ENCODE measurements at places on chromosomes 2 and 18.

DNA sequence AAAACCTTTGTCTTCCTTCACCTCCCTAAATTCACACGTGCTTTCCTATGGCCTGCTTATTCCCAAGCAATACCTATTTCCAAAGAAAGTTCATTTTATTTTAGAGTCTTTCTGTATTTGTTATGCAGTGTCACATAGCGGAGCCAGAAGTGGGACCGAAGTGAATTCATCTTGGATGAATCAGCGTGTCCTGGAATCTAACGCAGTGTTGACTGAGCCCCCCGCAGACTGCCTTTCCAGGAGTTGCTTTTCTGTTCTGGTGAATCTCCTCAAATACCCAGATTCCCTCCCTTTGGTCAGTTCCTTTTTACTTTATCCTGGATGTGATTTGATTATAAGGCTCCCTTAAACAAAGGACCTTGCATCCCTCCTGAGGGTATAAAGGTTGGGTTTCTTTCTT lies 10.8 kb downstream of the ALPP start:
- peak; percentile 26 for DNase-seq

DNA sequence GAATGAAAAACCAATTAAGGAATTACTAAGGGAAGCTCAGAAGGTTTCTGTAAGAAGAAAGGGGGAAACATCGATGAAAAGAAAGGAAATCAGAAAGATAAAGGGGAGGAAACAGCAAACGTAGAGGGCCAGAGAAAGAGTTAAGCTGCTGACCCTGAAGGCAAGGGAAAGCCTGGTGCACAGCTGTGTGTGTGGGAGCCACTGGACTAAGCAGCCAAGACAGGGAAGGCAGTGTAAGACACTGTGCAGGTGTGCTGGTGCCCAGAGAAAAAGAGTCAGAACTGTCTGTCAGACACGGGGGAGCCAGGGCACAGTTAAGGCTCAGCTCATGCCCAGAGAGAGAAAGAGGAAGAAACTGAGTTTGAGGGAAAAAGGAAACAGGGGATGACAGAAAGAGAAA lies 104.0 kb downstream of the HIBCH start:
- DNase-seq, result no peak

- peak; percentile 18 for DNase-seq
Measured at GRCh38 chr2:170394641-170395387, 216.9 kb downstream of the MYO3B start.

GRCh38 chr2:96872591-96873349 lies 2.9 kb upstream of the SEMA4C start:
- no peak for DNase-seq

DNA sequence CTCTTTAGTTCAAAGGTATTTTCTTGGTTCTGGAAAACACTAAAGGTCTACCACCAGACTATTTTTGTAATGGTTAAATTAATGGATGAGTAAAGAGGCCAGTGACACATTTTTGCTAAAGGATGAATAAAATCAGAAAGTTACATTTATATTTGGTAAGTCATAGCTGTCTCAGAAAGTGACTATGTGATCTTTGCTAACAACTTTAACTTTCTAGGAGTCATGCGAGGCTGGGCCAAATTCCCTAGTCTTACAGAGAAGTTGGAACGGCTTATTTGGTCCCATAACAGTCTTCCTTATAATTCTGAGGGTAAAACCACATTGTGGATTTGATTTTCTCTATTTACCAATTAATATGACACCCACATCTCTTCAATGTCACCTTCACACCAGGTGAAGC lies 198.1 kb downstream of the PDE1A start:
- DNase-seq, result no peak

DNA sequence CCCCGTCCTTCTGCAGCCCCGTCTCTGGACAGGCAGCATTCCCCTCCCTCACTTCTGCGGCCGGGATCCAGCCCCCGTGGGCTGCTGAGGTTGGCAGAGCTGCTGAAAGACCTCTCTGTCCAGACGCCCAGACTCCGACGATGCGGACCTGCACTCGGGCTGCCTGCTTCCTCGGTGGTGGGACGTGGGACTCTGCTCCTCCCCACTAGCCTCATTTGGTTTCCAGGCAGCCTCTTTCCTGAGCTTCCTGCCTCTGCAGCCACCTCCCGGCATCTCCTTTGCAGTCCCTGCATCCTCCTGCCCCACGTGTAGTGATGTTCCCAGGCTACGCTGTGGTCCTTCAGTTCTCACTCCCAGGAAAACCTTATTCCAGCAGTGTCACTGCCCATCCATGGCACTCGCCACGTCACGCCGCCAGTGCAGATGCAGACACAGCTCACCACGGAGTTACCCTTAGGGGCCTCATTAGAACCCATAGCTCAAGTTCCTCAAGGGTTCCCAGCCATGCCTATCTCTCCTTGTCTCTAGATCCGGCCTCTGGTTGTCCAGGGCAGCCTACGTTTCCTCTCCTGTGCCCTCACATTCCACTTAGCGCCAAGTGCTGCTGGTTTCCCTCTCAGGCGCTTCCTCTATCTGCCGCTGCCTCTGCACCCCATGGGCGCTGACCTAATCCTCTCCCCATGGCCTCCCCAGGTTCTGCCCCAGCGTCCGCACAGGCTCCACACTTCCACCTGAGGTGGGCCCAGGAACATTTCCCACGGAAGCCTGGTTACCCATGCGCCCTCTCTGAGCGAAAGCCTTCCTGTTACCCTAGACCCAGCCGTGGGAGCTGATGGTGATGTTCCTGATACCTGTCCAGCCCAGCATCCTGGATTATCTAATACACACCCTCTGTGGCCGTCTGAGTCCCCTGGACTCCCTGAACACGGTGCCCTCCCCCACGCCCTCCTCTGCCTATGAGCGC lies 318.3 kb upstream of the MYT1L start:
- DNase-seq, result no peak

DNA sequence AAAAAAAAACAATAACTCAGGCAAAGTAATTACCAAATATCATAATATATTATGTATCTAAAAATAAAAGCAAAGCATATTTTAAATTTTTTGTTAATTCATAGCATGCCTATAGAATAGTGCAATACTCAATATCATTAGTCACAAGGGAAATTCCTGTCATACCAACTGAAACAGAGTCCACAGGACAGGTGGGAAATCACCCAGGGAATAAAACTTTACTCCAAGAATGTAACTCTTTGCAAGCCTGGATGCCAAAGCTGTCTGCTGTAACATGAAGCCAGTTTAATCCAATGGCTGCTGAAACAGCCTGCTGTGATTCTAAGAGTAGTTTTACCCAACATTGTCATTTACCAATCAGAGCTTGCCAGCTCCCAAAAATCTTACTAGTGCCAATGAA lies 40.0 kb upstream of the SULT1C3 start:
- no peak for DNase-seq

- DNase-seq, result peak; percentile 53
Measured at GRCh38 chr2:96315400-96316071, 9.6 kb upstream of the ITPRIPL1 start.

DNA sequence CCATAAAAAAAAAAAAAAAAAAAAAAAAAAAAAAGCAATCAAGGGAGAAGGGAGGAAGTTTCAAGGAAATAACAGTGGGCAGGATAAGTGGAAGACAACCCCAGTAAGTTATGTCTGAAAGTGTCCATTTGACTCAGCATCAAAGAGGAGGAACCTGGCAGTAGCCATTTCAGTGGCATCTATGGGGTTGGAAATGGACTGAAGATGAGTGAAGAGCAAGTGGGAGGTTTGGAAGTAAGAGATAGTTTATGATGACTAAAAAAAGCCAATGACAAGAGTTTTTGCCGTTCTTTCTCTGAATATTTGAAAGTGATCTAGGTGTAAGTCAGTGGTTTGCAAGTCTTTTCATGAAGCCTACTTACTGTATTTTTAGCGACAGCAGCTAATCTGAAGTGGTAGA lies 9.2 kb upstream of the SELENOI start:
- no peak for DNase-seq

DNA sequence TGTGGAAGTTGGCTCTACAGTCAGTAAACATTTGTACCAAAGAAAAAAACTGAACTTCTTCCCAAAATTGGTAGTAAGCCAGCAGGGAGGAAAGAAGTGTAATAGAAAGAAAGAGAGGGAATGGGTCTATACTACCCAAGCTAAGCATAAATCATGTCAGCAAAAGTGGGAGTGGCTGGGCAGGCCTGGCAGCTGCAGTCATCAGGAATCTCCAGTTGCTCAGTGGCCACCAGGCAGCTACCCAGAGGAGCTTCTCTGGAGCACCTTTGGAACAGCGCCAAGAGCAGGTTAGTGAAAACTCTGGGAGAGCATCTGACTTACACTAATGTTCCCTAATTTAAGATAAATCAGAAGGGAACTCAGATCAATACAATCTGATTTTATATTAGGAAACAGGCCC lies 14.3 kb downstream of the FRZB start:
- DNase-seq, result no peak

DNA sequence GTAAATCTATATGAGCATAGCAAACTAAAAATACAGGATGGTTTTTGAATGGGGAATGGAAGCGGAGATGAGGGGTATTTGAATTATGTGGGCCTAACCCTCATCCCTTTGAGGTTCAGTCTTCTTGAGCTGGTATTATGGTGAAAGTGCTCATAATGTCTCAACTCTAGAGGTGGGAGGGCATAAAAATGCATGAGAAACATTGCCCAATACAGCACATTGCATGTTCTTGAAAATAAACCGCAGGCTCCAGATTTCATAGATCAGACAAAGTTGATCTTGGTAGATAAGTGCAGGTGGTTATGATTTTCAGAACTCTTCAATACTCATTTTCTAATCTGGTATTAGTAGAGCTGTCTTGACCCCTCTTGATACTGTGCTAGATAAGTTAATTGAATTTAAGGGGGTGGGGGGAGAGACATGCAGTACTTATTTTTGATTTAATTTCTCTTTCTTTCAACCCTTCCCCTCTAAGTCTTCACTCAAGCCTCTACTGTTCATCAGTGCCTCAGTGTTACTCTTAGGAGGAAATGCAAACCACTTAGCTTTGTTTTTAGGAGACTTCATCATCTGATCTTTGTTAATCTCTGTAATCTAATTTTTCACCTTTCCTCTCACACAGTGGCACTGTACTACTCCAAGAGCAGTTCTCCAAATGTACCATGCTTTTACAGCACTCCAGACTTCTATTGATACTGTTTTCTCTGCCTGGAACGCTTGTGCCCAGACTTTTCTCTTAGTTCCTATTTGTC lies 22.2 kb downstream of the XRCC5 start:
- no peak for DNase-seq

DNA sequence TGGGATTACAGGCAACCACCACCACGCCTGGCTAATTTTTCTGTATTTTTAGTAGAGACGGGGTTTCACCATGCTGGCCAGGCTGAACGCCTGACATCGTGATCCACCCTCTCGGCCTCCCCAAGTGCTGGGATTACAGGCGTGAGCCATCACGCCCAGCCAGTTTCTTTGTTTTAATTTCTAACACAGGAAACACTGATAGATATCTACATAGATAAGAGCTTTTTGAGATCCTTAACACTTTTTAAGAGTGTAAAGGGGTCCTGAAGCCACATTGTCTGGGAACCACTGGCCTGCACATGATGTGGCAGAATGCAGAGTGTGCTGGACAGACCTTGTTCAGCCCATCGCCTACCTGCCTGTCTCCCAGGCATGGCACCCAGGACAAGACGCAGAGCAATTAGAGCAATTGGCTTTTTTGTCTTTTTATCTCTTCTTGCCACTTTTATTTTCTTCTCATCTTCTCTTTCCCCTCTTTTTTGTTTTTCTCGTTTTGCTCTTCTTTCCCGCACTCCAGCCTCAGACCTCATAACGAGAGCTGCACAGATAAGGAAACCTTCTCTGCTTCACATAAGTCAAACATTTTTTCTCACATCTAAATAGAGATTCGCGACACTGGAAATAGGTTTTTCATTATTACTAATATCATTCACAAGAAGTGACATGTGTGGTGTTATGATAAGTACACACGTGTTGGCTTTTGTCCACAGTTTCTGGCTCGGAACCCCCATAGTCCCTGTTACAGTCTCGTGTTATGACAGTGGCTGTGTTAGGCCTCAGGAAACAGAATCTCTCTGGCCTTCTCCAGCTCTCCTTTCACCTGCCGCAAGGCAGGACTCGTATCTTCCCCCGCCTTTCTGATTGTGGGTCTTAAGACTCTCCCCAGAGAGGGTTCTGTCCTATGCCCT lies 25.2 kb upstream of the GPR55 start:
- no peak for DNase-seq

GRCh38 chr2:34254272-34254878 lies 655.3 kb upstream of the FAM98A start:
- no peak for DNase-seq

GRCh38 chr2:201203916-201204654 lies 21.1 kb downstream of the CASP10 start:
- DNase-seq, result peak; percentile 58

DNA sequence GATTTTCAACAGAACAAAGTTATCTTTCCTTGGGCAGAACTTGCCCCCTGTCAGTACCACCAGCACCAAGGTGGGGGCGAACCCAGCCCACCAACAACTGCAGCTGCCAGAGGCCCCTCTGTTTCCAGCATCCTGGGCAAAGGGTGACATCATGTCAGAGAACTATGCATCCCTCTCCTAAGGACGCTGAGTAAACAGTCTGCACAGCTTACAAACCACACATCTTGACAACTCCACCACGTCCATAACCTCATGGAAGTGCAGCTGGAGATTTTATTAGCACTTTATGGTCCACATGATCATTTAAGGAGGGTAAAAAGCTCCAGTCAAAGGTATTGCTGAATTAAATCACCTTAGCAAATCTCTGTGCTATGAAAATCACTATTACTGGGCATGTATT lies 40.4 kb downstream of the PIEZO2 start:
- peak; percentile 80 for DNase-seq

DNA sequence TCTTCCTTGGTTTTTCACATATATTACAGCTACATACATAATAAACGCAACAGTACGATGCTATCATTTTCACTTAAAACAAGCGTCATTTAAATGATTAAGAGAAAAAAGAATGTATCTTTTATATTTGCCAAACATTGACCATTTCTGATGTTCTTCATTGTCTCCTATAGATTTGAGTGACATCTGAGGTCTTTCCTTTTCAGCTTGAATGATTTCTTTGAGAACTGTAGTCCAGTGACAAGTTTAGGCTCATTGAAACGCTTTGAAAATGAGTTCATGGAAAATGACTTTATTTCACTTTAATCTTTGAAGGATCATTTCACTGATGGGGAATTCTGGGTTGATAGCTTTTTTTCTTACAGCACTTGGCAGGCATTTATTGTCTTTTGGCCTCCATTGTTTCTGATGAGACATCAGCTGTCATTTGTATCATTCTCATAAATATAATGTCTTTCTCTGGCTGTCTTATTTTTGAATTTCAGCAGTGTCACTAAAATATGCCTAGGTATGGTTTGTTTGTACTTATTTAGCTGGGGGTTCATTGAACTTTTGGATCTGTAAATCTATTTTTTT lies 10.9 kb downstream of the TGIF1 start:
- no peak for DNase-seq

DNA sequence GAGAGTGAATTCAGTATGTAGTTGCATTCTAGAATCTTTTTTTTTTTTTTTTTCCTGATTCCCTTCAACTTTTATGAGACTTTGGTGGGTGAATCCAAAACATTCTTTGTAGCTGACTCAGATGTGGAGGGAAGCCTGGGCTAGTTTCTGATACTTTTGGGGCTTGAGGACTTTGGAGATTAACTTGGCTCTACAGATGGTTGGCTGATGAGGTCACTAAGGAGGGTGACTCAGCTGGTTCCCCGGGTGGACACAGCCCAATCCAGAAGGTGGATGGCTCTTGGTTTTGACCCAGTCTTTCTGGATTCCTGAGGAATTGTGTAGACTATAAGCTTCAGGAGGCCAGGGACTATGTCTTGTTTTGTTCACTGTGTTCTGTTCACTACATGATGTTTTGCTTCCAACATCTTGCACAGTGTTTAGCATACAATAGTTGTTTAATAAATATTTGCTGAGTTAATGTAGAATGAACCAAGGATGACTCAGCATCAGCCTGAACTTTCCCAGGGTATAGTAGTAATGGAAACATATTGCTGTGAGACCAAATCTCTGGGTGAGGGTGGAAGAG lies 30.5 kb downstream of the LAMA3 start:
- peak; percentile 95 for DNase-seq

Data from mesenchymal stem cell (in vitro differentiated cells and primary cell).